ENCODE measurements at places on chromosomes 7 and 10.

- DNase-seq, result no peak
These were observed 18.3 kb downstream of the LEP start for GRCh38 chr7:128259131-128260061.

DNA sequence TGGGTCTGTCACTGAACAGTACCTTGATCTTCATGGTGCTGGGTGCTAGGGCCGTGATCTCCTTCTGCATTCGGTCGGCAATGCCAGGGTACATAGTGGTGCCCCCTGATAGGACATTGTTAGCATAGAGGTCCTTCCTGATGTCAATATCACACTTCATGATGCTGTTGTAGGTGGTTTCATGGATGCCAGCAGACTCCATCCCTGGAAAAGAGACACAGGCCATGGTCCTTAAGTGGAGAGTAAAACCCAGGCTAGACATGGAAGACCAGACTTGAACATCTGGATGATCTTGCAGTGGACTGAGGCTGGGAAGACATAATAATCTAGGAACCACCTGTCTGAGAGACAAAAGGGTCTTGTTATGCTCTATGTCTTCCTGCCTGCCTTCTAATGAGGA lies 14.5 kb downstream of the ACTA2 start:
- no peak for DNase-seq

GRCh38 chr10:60975716-60976115 lies 31.7 kb upstream of the RHOBTB1 start:
- DNase-seq, result no peak

DNA sequence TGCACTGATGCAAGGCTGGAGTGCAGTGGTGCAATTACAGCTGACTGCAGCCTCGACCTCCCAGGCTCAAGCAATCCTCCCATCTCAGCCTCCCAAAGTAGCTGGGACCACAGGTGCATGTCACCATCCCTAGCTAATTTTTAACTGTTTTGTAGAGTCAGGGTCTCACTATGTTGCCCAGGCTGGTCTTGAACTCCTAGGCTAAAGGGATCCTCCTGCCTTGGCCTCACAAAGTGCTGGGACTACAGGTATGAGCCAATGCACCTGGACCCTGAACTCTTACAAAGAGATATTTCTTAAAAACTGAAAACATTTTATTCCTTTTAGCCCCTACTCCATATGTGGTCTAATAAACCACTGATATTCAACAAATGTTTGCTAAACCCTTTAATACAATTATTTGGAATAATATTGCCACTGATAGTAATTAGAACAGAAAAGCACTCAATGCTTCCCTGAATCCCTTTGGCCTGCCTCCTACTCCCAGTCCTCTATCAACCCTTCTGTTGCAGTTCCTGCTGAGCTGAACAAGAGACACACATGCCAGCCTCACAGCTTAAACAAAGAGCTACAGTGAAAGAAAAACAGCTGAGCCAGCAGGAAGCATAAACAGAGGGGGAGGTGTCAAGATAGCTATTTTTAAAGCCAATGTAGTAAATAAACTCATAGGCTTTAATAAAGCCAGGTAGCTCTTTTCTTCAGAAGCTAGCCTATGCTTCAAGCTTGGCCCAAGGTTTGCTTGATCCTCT lies 7.0 kb upstream of the GNAI1 start:
- no peak for DNase-seq

- DNase-seq, result no peak
These were observed 210.9 kb downstream of the TEX36 start for GRCh38 chr10:125472010-125472607.

- DNase-seq, result no peak
These were observed 67.6 kb downstream of the MDFIC start for GRCh38 chr7:114989531-114989930.

Measured in NCI-H524 treated with DMSO at 0.1 percent for 48 hours (cell line).